Fibroblast of lung (primary cell): ENCODE measurements at places on chromosomes 2 and 18. TPM values are rescaled to one million over a fixed set of nuclear protein-coding genes. Genes with fewer than 3 reads are reported as not detected.

- no peak overlapping the region for H3K4me3 ChIP-seq
- no peaks in the 10 kb centered on the region for H3K36me3 ChIP-seq
Observed at GRCh38 chr2:185643434-185643833, 95.2 kb upstream of the FSIP2 start.

- no peaks in the 10 kb centered on the region for H3K27me3 ChIP-seq
- no peak for DNase-seq
- H3K4me3 ChIP-seq, result no peak overlapping the region
- no peaks in the 10 kb centered on the region for H3K4me1 ChIP-seq
- no peak overlapping the region for H3K27ac ChIP-seq
Observed at GRCh38 chr2:59868981-59869380, 684.5 kb downstream of the BCL11A start.

Gene UGT1A10
- polyA plus RNA-seq, result not detected in 2 replicates

DNA sequence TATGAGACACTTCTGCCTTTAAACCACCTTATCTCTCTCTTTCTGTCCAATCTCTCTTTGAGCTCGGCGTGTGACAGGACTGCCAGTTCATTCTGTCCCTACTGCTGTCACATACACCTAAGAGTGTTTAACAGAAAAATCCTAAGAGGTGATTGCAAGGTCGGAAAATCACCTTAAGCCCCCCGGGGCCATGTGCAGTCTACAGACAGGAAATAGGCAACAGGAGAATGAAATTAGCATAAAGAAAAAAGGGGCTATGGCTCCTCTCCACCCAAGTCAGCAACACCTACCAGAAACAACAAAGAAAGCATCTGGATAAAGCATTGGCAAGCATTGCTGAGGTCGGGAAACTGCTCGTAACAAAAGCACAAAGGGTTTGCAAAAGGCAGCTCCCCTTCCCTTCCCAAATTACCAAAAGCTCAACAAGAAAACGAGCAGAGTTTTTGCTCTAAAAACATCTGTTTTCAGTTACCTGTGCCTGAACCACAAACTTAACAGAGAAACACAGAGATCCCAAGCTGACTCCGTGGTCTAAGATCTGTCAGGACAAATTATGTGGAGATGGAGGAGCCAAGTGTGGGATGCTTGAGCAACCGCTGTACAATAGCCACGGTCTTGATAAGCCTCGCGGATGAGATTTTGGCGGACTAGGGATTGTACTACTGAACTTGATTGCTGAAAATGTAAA lies 30.4 kb downstream of the ANKRD44 start:
- H3K27ac ChIP-seq, result no peak overlapping the region
- H3K4me1 ChIP-seq, result no peaks in the 10 kb centered on the region
- no peaks in the 10 kb centered on the region for H3K36me3 ChIP-seq
- H3K27me3 ChIP-seq, result no peaks in the 10 kb centered on the region
- peak; percentile 72 for DNase-seq

DNA sequence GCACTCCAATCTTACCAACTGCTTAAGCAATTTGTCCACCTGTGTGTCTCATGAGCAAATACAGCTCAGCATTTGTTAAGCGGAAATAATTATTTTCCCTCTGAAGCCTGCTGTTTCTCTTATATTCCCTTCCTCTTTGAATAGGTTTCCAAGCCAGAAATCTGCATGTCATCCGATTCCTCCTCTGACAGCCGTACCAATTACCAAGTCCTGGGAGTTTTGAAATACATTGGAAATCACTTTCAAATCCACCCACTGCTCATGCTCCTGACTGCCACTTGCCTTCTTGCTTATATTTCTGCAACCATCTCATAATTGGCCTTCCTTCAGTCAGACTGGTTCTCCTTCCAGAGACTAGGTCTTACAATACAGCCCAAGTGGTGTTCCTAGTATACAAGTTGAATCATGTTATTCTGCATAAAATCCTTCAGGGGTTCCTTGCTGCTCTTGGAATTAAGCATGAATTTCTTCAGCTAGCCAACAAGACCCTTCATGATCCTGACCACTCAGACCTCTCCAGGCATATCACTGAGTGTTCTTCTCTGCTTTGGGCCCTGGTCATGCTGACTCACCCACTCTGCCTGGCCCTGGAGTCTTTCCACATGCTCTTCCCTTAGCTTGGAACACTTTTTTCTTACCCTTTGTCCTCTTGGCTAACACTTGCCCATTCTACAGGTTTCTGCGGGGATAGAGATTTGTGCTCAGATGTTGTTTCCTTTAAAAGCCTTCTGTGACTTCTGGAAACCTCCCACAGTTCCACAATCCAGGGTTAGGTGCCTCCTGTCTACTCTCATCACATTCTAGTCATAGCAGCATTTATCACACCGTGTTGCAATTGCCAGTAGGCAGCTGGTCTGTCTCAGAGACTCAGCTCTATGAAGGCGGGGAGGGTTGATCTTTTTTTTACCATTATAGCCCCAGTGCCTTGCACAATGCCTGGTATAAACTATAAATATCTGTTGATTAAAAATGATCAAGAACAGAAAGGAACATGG lies 157.6 kb downstream of the ARL6IP6 start:
- no peak for DNase-seq
- no peaks in the 10 kb centered on the region for H3K4me1 ChIP-seq
